ENCODE measurements at places on chromosomes 16 and 17.

- DNase-seq: no peak
Measured at GRCh38 chr17:51046046-51046445, 74.6 kb downstream of the SPAG9 start.

- no peak for DNase-seq
Measured at GRCh38 chr16:30793508-30794069, 6.6 kb upstream of the ZNF629 start.

GRCh38 chr17:74864866-74865395 is 5.2 kb upstream of the GRIN2C start:
- no peak for DNase-seq

GRCh38 chr16:53561101-53561888 is 58.3 kb upstream of the AKTIP start:
- DNase-seq: no peak

DNA sequence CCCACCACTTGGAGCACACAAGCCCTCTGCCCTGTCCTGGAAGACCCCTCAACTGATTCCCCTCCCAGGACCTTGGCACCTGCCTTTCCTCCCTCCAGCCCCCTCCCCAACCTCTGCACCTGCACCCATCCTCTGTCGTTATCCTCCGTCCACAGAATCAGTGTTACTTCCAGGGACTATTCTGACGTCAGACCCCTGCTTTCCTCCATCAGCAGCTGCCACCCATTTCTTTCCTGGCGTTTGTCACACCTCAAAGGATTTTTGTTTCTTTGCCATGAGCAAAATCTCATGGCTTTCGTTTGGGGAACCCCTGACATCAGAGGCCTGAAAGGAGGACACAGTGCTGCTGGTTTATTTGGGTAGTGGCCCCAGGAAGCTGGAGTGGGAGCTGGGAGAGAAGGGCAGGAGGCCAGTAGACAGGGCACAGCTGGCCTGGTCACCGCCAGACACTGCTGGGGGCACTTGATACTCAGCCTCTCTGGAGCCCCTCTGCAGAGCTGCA is 68.4 kb downstream of the SOCS1 start:
- no peak for DNase-seq

- DNase-seq: no peak
Measured at GRCh38 chr17:2090210-2090641, 35.3 kb downstream of the HIC1 start.

- DNase-seq: no peak
Measured at GRCh38 chr16:19703172-19703889, 14.7 kb downstream of the KNOP1 start.
